Activated gamma-delta T cell treated with Interleukin-2 at 50 U/mL for 16 hours (primary cell): ENCODE measurements at places on chromosomes 2 and 18.

DNA sequence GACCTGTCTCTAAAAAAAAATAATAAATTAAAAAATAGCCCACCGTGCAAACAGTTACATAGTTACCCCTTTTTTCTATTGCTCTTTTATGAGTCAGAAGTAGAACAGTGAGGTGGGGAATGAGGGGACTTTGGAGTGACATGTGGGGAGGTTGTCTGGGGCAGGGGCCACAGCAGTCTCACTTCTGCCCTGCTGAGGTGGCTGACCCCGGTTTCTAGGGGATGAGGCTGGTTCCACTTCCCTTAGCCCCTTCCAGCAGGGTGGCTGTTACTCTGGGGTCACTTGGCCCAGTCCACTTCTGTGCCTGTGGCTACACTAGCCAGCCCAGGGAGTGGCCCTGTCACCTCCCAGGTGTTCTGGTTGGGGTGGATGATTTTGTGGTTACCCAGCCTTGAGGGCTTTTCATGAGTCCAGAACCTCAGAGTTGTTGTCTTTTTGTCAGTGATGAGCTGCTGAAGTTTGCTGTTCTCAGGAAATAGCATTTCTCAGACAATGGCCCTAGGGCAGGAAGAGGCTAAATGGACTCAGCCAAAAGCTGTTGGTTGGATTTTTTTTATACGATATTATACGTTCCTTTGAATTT is 28.0 kb upstream of the SCLY start:
- DNase-seq, result no peak

DNA sequence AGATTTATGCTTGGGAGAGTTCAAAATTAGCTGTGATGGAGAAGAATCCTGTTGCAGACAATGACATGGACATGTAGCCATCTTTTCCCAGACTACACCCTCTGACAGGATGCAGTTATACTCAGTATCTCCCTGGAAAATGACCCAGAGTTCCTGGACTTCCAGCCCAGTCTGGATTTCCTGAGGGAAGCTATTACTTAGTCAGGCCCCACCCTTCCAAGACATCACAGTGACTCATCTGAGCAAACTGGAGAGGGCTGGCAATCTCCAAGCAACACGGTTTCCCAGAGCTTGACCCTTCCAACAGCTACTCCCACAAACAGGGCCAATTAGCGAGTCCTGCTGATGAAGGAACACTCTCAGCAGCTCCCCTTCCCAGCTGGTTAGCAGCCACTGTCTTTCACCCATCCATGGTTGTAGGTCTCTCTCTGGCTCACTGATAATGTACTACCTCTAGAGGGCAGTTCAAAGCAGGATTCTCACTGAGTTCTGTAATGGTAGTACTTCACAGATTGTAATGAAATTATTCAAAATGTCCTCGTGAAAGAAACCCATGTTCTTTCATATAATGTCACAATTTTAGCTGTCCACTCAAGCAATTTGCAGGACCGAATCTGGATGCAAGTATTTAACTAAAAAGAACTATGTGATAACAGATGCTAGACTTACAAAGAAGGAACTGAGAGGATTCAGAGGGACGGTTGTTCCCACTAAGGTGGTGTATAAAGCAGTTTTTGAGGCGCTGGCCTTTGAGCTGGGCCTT is 110.2 kb downstream of the MDH1 start:
- DNase-seq, result no peak

DNA sequence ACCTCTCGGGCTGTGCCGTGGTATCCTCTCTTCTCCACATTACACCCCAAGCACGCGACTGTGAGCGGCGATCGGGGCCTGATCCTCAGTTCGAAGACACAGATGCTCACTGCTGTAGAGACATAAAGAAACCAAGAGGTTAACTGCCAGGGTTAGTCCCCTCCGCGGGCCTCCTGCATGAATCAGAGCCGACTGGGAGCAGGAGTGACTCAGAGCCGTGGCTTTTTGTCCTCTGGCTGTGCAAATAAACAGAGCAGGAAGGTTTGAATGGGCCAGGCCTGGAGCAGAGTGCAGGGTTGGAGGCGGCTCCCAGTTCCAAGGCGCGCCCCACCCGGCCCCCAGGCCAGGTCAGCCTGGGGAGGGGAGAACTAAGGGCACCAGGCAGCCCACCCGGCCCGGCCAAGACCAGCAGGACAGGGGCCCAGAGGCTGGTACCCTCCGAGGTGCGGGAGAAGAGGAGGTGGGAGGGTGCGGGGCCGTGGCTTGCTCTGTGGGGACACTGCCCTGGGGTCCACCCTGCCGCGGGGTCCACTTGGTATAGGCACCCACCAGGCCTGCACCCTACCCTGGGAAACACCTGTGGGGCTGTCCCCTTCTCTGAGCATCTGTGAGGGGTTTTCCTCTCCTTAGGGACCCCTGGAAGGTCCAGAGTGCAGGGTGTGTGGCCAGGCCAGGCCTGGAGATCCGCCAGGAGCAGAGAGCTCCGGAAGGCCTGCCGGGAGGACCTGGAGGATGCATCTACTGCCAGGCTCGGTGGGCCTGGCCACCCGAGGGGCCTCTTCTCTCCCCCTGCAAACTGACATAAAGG is 16.5 kb downstream of the TWIST2 start:
- DNase-seq, result no peak

DNA sequence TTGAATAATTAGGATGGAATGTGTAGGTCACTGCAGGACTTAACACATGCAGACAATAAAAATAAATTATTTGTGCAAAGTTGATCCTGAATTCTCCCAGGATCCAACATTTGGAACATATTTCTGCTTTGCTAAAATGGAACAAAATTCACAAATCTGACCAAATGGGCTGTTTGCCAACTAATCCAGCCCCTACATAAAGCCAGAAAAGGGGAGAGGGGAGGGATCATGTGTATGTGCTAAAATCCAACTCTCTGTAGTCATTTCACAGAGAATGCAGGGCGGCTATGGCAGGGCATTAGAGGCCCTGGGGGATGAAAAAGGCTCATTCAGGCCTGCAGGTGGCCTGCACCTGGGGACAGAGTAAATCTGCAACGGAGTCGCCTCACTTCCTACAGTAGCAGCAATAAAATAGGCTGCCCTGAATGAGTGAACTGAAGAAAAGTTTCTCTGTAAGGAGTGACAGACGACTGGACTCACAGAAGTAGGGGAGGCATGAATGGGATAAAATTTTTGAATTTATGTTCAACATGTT is 4.0 kb upstream of the ZFP36L2 start:
- DNase-seq, result no peak

DNA sequence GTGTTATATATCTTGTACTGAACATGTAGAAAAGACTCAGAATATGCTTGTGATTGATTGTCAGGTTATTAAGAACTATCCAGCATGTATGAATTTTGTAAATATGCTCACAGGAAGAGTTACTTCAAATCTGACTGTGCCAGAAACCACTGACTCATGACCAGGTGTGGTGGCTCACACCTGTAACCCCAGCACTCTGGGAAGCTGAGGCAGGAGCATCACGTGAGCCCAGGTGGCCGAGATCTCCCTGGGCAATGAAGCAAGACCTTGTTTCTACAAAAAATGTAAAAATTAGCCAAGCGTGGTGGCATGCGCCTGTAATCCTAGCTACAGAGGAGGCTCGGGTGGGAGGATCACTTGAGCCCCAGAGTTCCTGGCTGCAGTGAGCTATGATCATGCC is 126.6 kb downstream of the COMMD1 start:
- DNase-seq, result no peak

DNA sequence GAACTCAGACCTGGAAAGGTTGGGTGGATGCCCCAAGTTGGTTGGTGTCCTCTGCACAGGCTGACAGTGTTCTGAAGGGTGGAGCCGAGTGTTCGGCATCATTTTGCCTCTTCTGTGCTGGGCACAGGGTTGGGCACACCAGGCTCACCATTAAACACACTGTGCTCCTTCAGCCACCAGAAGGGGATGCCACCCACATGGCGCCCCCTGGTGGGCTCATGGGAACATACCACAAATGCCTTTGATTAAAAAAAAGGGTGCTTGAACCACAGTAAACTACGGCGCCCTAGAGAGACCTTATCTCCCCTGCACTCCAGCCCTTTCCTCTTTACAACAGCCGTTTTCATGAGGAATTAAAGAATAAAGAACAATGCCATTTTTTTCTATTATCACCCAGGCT is 89.4 kb downstream of the CELF4 start:
- DNase-seq, result no peak

- DNase-seq, result no peak
These were observed at the start of gene ITPRIPL1 for GRCh38 chr2:96325041-96325883. TSS of gene ITPRIPL1 (plus strand) at chr2:96325317. CDS start at chr2:96325840, 523 bp downstream.

DNA sequence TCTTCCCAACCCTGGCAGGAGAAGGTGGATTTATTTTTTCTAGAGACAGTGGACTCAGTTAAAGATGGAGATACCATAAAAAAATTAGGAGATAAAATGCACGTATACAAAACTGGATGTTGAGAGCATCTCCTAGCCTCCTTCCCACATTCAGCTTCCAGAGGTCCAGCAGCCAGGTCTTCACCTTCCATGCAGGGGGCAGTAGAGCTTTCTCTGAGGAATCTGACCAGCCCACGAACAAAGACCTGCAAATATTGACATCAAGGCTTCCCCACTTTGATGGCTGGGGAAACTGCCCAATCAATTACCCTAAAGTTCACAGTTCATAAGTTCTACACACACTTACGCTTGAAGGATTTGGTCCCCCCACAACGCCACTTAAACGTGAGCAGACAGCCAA is 24.5 kb downstream of the AQP4 start:
- DNase-seq, result no peak

DNA sequence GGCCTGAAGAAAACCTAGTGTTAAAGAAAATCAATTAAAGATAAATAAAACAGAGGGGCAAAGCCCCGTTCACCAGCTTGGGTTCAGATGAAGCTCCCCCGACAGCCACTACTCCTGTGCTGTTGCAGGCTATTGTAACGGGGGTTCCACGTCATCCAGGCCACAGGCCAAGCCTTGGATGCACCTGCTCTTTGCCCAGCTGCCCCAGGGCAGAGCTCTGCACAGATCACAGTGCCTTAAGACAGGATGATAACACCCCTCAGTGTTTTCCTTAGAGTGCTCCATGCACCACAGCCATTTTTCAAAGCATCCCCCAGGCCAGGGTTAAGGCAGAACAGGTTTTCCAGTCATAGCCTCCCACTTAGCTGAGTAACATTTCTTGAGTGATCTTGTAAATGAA is 32.0 kb downstream of the FASTKD2 start:
- no peak for DNase-seq

GRCh38 chr2:240237609-240238174 is 97.2 kb upstream of the OTOS start:
- DNase-seq, result no peak

DNA sequence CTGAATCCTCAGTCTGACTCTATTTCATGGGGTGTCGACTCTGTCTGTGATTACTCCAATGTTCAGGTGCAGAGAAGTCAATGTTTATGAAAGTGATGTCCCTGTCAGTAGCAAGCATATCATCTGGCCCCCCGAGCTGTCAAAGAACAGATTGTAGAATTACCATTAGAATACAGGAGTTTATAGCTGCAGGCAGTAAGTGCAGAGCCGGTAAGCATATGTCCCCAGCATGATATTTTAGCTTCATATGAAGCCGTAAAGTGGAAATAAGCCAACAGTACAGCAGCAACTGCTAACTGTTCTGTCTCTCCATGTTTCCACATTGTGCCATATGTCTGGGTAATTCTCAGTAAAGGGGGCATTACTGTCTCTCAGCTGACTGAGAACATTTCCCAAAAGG is 541.8 kb downstream of the SOX11 start:
- DNase-seq, result no peak

DNA sequence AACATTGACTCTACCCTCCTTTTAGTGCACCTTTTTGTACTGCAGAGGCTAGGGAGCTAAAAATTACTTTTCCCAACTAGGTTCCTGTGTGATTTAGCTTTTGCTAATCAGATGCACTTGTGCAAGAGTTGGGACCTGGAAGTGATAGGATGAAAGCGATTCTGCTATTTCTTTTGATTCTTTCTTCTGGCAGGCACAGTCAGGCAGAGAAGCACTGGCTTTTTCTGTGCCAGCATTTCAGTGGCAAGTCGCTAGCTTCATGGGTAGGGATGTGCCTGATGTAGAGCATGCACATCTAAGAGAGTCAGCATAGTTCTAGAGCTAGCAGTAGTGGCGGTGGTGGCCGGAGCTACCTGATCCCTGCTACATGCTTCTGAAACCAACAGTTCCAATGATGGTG is 89.8 kb downstream of the MDH1 start:
- DNase-seq, result no peak

DNA sequence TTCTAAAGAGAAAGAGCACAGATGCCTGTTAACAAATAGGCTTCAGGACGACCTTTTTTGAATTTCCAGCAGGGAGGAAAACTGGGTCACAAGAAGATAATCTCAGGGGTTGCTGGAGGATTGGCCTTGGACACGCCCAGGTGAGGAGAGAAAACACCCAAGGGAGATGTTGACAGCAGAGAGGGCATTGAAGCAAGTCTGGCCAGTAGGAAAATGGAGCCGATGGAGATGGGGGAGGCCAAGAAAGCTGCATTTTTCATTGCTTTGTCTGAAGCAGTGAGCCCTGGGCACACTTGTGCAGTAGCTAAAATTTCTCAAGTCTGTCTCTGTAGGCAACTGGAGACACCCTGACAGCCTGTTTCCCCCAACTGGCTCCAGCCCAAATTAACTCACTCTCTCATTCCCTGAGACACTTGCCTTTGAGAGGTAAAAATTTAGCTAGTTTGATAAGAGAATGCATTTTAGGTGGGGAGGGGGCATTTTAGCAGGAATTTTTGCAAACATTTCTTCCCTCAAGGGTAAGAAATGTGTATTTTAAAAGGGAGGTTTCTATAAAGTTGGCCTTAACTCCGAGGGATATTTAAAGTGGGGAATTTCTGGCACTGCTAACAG is 165.5 kb downstream of the TGIF1 start:
- no peak for DNase-seq

DNA sequence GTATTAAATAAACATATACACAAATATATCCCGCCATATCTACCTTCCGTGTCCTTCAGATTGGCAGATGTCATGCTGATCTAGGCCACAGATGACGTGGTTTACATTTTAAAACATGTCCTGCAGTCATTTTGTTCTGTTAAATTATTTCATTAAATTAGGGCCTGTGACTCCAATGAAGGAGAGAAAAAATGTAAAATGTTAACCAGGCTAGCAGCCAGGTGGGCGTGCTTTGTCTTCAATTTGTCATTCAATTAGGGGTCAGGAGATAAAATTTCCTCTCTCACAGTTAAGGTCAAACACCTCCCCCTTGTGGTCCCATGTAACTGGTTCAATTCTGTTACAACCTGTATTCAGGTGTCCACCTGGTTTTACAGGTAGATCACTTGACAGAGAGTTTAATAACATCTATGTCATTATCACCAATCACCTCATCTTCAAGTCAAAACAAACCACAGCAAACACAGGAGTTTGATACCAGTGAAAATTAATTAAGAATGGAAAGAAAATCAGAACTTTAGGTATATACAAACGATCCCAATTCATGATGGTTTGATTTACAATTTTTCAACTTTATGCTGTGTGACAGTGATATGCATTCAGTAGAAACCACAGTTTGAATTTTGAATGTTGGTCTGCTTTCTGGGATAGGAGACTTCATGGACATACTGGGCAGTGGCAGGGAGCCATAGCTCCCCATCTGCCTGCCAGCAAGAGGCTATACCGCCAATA is 339.4 kb downstream of the CMPK2 start:
- DNase-seq, result no peak

- DNase-seq, result no peak
These were observed 323.4 kb upstream of the RBMS1 start for GRCh38 chr2:160816916-160817499.

- no peak for DNase-seq
These were observed 19.6 kb downstream of the MTERF4 start for GRCh38 chr2:241082341-241083090.

GRCh38 chr2:190418727-190419126 is 10.6 kb downstream of the MFSD6 start:
- no peak for DNase-seq

GRCh38 chr2:223674998-223675609 is 72.9 kb upstream of the SCG2 start:
- no peak for DNase-seq
